ENCODE measurements at places on chromosomes 5 and 9. TPM values are rescaled to one million over a fixed set of nuclear protein-coding genes. Genes with fewer than 3 reads are reported as not detected.

The CAVIN4 gene
- total RNA-seq: 1.1 TPM

The C5orf22 gene
- 18.6 TPM for total RNA-seq

The GRPEL2 gene
- total RNA-seq: 12.9 TPM

The FBN2 gene
- 1.5 TPM for total RNA-seq

The PRLR gene
- 3.2 TPM for total RNA-seq

The RNF208 gene
- total RNA-seq: 2.2 TPM

The PCDHA7 gene
- total RNA-seq: 0.32 TPM

Data from aorta (tissue), 5 donors.